ENCODE measurements at places on chromosomes 6 and 20.

GRCh38 chr20:14491436-14491835 lies 154.0 kb upstream of the FLRT3 start:
- DNase-seq, result no peak

GRCh38 chr6:142966294-142966693 lies 21.3 kb upstream of the HIVEP2 start:
- DNase-seq, result no peak

DNA sequence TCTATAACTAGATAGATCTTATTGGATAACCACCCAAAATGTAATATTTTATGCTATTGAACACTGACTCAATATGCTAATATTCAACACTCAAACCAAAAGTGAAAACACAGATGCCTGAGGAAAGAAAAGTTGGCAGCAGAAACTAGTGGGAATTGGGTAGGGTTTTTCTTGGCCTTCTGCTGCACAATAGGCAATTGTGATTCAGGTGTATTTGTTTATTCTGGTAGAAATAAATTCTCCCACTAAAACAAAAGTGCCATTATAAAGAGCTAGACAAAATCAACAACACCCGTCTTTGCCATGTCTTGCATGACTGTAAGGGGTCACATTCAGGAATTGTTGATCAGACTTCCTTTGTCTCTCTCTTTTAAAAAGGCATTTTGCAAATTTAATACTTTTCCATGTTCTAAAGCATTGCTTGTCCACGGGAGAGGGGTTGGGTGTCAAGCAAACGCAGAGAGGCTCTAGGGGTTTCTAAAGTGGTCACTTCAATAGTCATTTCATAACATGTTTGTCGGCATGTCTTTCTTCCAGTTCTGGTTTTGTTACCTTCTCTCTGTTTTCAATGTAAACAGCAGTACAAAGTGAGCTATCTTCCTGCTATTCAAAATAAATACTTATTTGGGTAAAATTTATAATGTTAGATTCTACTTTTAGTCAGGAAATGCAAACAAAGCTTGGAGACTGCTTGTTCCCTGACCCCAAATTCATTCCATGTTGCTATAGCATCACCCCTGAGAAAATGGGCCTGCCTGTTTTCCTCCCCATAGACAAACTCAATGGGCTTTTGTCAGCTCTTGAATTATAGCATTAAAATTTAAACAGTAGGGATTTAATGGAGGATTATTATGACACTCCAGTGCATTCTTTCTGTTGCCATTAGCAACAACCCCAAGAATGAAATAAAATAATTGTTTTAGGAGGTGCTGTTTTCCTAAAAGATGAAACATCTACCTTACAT lies 217.0 kb upstream of the CCN2 start:
- DNase-seq, result no peak

DNA sequence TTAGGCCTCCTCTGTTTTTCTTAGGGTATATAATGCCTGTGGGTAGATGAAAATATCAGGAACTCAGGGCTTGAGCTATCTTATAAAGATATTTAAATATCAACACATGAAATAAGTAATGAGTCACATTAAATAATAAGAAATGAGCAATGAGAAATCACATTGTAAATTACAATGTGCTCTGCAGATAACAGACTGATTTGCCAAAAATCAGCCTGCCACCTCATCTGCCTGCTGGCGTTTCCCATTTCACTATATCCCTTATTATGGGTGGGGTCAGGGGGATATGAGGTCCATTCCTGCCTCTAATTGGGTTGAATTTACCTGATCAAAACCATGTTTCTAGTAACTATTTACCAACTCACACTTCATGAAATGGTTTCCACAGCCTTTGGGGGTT lies 335.2 kb downstream of the CDC5L start:
- DNase-seq, result no peak

DNA sequence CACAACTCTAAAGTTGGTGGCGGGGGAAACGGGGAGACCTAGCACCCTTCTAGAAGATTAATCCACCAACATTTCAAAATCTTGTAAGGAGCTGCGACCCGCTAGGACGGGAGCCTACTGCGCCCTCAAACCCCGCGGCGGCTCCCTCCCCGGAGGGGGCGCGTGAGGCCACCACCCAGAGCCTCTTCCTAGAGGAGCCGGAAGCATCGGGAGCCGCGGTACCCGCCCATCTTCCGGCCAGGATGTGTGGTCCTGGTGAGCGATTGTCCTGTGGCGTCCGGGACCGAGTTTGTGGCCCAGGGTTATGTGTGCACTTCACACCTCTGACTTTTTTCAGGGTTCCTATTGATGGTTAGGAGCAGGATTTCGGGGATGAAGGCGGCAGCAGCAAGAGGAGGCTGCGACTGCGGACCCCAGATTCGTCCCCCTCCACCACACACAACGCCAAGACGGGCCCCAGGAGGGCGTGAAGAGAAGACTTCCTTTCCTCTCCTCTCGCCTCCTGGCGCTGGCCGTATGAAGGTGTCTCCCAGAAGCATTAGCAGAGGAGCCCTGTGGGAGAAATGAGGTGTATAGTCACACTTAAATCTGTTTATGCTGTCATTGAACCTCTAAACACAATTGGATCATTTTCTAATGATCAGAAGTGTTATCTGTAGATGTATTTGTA lies 10.7 kb downstream of the ZNF165 start:
- DNase-seq, result no peak

- DNase-seq, result no peak
These were observed 82.3 kb downstream of the CAP2 start for GRCh38 chr6:17475606-17476244.

DNA sequence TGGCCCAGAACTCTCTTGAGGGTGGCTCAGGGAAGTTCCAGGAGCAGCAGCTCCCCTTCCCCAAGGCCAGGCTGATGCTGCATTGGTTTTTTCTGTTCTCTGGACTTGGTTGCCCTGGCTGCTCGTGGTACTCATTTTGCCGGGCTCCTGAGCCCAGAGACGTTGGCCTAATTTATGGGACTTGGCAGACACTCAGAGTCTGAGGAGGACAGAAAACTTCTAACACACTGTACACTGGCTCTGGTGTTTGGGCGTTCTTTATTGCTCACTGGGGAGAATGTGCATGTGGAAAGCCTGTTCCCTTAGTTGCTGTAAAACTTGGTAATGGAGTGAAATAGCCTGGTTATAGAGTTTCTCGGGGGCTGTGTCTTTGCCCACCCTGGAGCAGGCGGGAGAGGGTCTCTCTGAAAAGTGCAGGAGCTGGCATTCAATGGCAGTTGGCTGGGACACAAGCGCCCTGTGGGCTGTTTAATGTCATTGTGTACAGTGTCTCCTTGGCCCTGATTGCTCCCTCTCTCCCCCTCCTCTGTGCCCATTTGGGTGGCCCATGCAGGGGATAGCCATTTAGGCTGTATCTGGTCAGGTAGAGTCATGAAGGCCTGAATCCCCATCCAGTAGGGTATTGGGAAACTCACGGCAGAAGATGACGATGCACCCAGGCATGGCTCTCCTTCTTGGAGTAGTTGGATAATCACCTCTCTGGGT lies 109.3 kb downstream of the CDC5L start:
- DNase-seq, result no peak

DNA sequence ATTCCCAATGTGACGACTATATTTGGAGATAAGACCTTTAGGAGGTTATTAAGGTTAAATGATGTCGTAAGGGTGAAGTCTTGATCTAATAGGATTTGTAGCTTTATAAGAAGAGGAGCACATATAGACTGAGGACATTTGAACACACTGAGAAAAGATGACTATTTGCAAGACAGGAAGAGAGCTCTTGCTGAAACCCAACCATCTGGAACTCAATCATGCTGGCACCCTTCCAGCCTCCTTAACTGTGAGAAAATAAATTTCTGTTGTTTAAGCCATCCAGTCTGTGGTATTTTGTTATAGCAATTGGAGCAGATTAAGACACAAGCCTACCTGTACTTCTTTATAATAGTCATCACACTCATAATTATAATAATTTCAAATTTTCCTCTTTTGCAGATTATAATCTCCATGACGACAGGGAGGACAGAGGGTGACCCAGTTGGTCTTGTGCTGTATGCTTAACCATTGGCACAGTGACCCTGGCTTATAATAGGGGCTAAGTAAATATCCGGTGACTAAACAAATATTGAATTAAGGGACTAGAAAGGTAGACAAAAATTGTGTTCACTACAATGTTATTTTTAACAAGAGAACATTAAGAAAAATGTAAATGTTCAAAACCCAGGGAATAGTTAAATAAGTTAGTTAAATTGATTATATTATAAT lies 206.4 kb upstream of the HDDC2 start:
- DNase-seq, result no peak

DNA sequence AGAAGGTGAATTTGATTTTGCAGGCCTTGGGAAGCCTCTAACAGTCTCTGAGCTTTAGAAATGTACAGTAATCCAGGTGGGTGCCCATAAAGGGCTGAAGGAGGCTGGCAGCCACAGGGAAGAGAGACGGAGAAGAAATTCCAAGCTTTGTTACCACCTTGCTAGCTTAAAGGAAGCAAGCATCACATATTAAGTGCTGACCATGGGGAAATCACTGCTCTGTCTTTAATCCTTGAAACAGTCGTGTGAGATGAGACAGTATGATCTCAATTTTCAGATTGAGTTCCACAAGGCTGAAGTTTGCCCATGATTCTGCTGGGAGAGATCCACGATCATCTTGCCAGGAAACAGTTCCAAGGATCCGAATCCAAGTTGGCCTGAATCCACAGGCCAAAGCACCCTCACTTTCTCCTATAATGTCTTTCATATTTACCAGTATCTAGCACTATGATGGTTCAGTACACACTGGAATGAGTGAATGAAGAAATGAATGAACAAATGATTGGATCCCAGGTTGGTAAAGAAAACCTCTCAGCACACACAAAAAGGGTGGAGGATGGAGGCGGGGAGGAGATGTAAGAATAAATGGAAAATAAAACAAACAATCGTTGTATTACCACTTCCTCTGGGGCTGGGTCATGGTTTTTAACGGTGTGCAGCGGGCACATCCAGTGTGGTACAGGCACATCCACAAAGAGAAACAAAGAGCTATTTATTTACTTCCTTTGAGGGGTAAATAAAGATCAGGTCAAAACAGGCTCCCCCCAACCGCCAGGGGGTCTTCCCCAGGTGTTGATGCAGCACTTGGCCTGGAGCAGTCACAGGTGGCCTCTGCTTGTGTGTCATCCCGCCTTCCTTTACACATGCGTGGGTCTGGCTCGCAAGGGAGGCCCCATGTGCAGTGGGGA lies 28.2 kb upstream of the TAF8 start:
- peak; percentile 86 for DNase-seq

- no peak for DNase-seq
These were observed 73.7 kb downstream of the PHF20 start for GRCh38 chr20:35845561-35845960.

GRCh38 chr6:82364087-82365015 lies 734 bp downstream of the TPBG start:
- DNase-seq, result no peak

DNA sequence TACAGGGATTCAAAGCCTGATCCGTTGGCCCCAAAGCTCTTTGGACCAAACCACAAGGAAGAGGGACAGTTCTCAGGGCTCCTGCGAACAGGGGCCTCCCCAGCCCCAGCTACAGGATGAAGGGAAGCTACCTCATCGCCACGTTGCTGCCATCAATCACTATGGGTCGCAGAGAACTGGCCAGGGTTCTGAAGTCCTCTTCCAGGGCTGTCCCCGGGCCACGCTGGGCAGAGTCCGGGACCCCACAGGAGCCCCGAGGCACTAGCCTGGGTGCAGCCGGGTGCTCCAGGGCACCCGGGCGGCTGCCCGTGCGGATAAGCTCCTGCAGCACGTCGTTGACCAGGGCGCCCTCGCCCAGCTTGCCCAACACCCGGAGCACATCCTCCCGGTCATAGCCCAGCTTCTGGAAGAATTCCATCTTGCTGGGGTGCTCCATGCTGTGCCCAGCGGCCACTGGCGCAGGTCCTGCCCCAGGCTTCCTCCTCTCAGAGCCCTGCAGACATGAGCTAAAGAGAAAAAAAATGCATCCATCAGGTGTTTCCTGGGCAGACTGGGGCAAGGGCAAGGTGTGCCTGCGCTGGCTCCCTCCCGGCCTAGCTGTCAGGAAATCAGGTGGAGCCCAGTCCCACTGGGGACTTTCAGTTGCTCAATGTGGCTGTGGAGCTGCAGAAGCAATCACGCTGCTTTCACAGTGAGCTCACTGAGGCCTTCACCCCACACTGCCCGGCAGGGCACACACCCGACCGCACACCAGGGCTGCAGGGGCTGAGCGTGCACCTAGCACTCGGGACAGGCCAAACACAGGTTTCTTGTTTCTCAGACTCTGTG lies 10.5 kb downstream of the ZC3H12D start:
- DNase-seq, result no peak
